ENCODE measurements at places on chromosomes 5 and 9.

GRCh38 chr5:74112372-74113195 is 486.6 kb downstream of the ARHGEF28 start:
- no peak for DNase-seq

DNA sequence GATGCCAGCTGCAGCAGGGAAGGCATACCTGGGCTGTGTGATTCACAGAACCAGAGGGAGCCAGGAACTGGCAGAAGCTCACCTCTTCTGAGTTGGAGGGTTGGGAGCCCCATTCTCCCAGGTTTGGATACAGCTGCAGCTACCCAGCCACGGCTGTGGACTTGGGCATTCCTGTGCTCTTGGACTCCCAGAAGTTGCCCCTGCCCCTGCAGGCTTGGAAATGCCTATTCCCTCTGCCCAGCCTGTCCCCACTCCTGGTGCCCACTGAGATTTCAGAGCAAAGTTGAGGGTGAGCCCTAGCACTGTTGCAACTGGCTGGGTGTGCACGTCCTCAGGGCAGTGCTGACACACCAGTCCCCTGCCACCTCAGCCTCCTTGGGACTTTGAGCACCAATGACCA is 489.7 kb downstream of the SLCO4C1 start:
- DNase-seq = no peak

DNA sequence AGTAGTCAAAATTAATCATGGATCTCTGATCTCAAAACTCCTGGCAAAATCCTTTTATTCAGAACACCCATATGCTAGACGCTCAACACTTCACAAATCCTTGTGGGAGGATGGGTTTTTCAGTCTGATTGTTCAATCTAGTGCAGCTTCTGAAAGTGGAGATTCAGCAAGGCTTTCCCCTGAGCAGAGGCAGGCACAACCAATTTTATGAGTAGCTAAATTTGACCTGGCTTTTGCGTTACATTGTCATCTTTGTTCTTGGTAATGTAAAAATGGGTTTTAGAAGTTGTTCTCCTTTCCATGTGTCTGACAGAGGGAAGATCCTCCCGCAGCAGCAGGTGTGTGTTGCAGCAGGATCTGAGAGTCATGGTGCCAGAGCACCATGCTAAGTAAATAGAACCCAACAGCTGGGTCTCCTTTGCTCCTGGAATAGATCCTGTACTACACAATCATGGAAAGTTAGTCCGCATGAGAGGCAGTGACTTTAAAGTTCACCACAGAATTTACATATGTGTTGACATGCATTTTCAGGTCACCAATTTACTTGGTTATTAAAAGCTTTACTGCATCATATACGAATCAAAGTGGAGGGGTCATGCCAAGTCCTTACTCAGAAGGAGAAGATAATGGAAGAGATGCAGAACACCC is 70.1 kb upstream of the MEF2C start:
- no peak for DNase-seq

- no peak for DNase-seq
Measured at GRCh38 chr9:3511551-3511950, 14.2 kb downstream of the RFX3 start.

- DNase-seq = no peak
Measured at GRCh38 chr9:131008909-131009618, at the start of gene LAMC3. TSS of gene LAMC3 (plus strand) at chr9:131009174. CDS start at chr9:131009215, 41 bp downstream.

DNA sequence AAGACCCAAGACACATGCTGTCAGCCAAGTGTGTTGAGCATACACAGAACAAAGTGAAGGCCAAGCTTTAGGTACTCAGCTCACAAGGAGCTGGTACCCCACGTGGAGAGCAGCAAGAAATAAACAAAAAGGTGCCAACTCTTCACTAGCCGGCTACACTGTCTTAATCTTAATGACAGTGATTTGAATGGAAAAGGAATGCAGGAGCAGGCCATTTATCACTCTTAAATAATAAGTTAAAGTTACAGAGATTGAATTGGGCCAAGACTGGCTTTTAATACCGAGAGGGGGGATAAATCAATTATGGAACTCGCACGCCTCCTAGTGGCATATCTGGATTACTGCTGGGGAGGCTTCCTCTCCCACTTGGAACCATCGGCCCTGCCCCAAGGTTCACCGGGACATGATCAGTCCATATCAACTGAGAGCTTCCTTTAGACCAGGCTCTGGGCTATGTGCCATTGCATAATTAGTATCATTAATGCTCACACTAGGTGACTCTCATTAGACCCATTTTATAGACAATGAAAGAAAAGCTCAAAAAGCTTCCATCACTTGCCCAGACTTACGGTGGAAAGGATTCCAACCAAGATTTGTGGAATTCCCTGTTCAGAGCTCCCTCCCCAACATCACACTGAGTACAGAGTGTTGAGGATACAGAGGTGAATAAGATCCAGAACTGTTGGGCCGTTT is 94.0 kb downstream of the ACTL7B start:
- peak; percentile 65 for DNase-seq

GRCh38 chr5:175107028-175107588 is 336.9 kb downstream of the DRD1 start:
- DNase-seq = no peak

DNA sequence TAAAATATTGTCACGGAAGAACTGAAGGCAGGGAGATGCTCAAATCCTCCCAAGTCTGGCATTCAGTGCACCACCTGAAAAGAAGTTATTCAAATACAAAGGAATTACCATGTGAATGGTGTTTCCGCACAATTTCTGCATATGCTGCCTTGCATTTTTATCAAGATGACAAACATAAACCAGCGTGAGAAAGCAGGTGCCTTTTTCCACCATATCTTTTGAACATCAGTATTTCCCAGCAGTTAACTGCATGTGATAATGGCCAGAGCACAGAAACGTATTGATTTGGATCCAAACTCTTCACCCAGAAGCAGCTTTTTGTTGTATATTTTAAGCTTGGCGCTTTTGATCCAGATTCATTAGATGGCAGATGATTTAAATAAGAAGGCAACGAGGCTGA is 808.0 kb downstream of the TLE1 start:
- no peak for DNase-seq

DNA sequence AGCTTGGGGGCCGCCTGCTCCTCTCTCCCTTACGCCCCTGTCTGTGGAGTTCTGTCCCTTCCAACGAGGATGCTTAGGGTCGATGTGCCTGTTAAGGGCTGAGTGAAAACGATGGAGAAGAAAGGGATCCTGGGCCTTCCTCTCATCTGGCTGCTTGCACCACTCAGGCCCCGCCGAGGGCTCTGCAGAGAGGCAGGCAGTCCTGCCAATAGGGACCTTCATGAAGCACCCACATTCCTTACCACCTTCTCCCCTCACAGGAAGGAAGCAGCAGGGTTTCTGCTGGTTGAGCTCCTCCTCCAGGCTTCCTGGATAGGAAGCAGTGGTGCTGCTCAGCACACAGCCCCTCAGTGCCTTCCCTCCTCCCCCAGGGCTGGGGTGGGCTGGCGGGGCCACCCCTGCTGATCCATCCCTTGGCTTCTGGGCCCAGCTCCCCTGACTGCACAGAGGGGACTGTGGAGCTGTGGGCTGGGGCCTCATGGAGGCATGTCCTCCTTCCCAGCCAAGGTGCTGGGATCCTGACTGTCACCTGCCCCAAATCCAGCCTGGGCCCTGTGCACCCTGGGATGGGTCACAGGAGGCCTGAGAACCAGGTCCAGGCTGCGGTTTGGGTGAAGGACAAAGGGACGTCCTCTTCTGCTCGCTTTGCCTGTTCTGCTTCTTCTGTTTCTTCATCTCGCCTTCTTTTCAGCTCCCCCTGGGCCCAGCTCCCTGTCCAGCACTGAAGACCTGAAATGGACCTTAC is 50.5 kb downstream of the AHRR start:
- DNase-seq = peak; percentile 60

- DNase-seq = no peak
Measured at GRCh38 chr9:109934857-109935215, 154.8 kb downstream of the PALM2AKAP2 start.

GRCh38 chr9:69115621-69116020 is 58.5 kb upstream of the TJP2 start:
- DNase-seq = no peak

GRCh38 chr5:143992496-143992895 is 178.0 kb downstream of the YIPF5 start:
- DNase-seq = no peak

- no peak for DNase-seq
Measured at GRCh38 chr9:87371795-87372355, 125.8 kb upstream of the DAPK1 start.

- no peak for DNase-seq
Measured at GRCh38 chr5:107396351-107396690, 274.4 kb downstream of the EFNA5 start.

DNA sequence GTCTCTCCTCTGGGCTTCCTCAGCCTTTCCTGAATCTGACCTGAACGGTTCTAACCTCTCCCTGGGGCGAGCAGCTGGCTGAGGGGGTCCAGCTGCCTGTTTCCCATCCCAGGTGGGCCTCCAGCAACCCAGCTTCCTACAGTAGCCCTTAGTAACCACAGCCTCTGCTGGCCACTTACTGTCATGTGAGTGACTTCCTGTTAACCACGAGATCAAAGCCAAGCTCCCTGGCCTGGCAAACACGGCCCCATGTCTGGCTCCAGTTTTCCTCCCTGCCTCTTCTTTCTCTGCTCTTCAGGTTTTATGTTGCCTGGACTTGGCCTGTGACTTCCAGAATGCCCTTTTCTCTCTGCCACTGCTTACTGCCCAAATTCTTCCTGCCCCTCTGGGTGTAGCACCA is 47.2 kb upstream of the DAB2IP start:
- DNase-seq = no peak

DNA sequence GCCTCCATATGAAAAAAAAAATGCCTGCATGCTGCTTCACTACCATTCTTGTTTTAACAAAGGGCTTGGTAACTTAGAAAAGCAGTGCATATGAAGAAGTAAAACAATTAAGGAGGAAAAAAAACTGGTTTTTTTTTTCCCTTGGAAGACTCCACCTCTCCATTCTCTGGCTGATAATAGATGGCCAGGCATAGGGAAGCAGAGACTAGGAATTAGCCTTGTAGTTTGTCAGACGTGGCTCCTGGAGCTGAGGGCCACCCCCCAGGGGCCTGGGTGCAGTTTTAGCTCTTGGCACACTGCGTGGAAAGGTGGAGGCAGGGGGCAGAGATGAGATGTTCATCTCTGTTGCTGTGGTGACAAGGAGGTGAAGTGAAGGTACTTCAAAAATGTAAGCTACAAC is 42.7 kb downstream of the WDR36 start:
- DNase-seq = no peak

GRCh38 chr5:57505272-57506200 is 22.9 kb upstream of the ACTBL2 start:
- DNase-seq = no peak
